ENCODE measurements at places on chromosomes 1 and 21.

DNA sequence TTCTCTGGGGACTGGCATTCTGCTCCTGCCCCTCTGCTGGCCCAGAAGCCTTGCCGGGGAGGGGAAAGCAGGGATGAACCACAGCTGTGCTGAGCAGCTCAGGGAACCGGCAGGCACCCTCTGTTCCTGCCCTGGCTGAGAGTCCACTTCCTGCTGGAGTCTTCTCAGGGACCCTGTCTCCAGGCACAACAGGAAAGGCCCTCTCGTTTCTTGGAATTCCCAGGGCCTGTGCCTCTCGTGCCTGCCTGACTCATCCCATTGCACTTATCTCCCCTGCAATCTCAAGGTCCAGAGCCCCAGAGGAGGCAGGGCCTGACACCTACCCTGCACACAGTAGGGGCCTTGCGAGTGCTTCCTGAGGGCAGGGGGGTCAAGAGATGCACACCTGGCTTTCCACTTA is 1.1 kb upstream of the EDN2 start:
- DNase-seq, result no peak

GRCh38 chr1:212958175-212958574 is 7.8 kb downstream of the VASH2 start:
- no peak for DNase-seq

DNA sequence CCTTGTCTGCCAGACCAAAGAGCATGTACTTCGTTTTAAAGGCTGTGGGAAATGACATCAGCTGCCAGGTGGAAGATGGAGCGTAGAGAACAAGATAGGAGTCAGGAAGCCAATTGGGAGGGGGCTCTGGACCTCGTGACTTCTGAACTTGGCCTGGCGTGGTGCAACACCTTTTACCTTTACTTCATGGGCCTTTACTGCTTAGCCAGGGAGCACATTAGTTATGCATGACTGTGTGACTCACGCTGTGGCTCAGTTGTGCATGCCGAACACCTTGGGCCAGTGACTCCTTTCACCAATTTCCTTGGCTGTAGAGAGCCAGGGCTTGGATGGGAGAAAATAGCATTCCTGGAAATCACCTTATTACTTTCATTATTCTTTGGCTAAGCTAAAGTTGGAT is 7.2 kb downstream of the XCL1 start:
- DNase-seq, result no peak

DNA sequence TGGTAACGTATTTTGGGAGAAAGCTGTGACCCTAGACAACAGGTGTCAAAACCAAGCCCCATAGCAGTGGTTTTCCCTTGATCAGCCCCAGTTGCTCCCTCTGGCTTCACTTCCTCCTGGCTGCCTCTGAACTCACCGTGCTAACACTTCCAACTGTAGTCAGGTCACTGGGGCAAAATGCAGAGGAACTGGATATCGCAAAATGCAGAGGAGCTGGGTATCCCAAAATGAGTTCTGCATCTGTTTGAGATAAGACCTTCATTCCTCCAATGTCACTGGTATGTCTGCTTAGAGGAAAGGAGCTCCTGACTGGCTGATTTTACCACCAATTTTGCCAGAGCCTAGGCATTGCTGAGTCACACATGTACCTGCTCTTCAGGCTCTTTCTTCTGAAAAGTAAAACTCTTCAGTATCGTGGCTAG is 19.6 kb upstream of the TACSTD2 start:
- DNase-seq, result no peak

- DNase-seq, result no peak
These were observed 140.4 kb downstream of the COL24A1 start for GRCh38 chr1:86016076-86016759.

DNA sequence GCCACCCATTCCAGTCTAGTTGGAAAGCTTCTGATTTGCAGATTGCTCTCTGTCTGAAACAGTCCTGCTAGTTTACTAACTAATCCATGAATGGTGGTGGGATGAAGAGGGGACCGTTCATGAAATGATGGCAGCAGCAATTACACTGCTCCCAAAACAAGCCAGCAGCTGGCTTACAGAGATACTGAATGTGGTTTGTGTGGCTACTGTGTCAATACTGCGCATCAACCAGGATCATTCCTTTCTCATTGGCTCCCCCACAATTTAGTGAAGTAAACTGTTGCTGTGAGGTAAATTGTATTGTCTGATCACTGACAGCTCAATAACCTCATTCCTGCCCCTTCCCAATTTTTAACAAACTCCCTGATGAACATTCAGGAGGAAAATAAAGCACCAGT is 191.3 kb upstream of the LMO4 start:
- no peak for DNase-seq

- DNase-seq, result no peak
These were observed 31.4 kb downstream of the STXBP3 start for GRCh38 chr1:108777839-108778238.

DNA sequence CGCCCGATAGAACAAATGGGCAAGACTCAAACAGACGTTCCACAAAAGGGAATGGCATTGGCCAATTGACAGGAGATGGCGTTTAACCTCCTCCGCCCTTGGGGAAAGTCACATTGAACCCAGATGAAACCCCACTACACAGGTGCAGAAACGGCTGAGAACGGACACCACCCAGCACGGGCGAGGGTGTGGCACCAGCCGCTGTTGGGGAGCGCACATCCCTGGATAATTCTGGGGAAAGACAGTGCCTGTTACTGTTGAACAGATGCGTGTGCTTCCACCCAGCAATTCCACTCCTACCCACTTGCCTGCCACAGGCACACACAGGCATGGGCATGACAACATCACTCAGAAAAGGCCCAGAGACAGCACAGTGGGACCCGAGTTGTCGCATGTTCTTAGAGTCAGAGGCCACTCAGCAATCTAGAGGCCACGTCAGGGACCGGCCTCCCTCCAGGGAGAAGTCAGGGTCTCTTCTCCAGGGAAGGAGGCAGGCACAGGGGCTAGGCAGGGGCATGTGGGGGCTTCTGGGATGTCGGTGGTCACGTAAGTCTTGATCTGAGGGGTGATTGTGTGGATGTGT is 15.2 kb downstream of the PRXL2B start:
- DNase-seq, result no peak

- no peak for DNase-seq
These were observed 12.4 kb downstream of the MOV10 start for GRCh38 chr1:112686835-112687234.

DNA sequence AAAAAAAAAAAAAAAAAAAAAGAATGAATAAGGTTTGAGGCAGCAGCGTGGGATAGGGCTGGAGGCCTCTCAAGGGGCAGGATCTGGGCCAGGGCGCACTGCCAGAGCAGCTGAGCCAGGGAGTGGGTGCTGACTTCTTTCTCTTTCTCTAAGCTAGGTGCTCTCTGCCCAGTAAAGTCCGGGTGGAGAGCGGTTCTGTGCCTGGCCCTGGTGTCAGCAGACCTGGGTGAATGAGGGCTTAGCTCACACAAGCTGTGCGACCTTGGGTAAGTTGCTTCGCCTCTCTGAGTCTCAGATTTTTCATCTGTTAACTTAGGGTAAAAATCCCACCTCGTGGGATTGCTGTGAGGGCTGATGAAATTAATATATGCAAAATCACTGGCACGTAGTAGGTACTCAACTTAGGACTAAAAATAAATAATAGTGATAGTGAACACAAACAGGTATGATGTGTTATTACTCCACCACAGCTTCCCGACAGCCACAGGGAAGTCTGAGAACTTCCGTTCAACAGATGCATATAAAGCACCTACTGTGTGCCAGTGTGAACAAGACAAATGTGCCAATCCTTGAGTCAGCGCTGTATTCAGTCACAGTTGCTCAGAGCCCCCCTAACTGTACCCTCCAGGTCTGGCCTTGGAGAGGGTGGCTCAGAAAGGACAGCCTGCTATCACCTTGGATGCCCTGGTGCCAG is 2.0 kb upstream of the FAM131C start:
- DNase-seq, result no peak

DNA sequence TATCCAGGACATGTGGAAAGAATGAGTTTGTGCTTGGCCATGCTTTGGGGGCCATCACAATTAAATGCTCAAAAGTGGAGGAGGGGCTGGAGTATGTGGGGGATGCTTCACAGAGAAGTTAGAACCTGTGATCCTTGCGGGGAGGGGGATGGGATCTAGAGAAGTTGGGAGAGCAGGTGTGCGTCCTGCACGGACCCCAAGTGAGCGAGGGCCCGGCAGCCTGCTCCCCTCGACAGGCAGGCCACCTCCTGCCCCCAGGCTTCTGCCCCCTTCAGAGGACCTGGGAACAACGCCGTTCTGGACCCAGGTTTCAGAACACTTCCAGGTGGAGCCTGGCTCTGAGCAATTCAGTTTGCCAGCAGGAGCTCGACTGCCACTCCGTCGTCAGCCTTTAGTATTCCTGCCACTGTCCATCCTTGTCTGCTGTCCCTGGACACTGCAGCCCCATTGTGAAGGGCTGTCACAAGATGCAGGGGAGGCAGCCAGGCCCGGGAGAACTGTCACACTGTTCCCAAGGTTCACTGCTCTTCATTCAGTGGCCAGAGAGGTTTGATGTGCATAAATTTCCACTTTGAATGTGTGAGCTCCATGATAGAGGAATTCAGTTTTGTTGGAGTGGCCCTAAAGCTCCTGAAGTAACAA is 112.2 kb downstream of the DHRS3 start:
- no peak for DNase-seq

- no peak for DNase-seq
These were observed 1.2 kb upstream of the CD1D start for GRCh38 chr1:158179301-158180041.

DNA sequence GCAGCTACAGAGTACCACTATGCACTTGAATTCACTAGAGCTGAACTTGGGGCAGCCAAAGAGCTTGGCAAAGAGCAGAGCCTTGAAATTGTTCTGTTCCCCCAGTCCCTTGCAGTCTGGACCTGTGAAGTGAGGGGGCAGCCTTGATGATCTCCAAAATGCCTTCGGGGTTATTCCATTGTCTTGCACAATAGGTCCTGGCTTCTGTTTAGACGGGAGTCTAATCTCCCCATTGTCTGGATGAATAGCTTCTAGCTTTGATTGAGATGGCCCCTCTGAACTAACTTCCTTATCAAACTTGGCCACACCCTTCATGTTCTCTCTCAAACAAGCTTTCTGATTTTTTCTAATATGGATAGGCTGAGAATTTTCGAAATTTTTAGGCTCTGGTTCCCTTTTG is 72.6 kb downstream of the PGM1 start:
- DNase-seq, result no peak

DNA sequence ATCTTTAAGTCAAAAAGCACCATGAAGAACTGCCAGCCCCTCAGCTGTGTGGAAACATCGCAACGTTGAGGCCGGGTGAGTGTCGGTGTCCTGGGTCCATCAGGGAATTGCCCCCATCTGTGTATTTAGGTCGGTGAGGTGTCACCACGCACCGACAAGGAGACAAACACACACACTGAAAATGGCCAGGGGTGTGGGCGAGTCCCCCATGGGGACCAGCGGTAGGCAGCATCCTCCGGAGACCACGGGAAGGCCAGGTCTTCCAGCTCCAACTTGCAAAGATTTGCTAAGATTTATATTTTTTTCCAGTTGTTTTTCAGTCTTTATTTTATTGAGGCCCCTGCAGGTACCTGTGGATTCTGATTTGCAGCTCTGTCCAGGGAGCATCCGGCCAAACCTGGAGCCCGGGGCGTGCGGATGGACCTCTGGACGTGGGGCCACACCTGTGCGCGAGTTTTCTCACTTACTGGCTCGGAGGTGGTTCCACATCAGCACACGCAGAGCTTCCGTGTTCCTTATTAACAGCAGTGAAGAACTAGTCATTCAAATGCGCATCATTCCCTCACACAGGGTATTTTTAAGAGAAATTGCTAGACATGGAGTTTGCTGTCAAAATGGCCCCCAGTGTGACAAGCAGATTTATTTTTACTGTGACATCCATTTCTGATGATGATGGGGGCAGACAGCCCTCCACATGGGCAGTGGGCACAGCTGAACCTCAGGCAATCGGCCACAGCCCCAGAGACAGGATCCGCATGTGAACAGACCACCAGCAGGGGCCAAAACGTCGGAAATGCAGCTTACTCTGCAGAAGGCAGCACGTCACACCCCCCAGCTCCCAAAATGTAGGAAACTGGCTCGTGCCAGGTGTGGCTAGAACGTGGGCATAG is 17.2 kb upstream of the SLC19A1 start:
- no peak for DNase-seq

DNA sequence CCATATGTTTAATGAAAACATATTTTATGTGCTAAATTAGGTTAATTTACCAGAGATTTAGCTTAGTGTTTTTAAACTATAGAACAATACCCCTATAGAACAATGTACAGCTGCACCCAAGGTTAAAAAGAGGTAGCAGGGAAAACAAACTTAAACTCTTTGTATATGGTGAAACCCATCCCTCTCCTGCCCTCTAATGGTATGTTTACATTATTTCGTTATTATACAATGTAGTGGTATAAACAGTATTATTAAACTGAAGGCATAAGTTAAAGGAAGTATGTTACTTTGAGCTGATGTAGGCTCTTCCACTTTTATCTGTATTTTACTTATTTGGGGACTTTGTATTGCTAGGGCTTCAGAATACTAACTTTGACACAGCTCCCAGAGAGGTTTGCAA is 16.7 kb upstream of the ZYG11A start:
- DNase-seq, result no peak

All from activated CD8-positive, alpha-beta memory T cell treated with anti-CD3 and anti-CD28 coated beads, Interleukin-2, amount 50 U/mL, for 4 hours (primary cell).